ENCODE measurements at places on chromosomes 3 and 15. TPM values are rescaled to one million over a fixed set of nuclear protein-coding genes. Genes with fewer than 3 reads are reported as not detected.

The CHRD gene
- 20.3 TPM for total RNA-seq

The DLEC1 gene
- 2.0 TPM for total RNA-seq

The VIPR1 gene
- total RNA-seq, result 25.2 TPM

The ERC2 gene
- total RNA-seq, result 1.3 TPM

The SEMA3F gene
- 7.7 TPM for total RNA-seq

The SSUH2 gene
- not detected for total RNA-seq

The BCL6 gene
- total RNA-seq, result 283 TPM

- no peak for DNase-seq
These were observed 46.5 kb downstream of the TP63 start for GRCh38 chr3:189677667-189678066.

- no peak for DNase-seq
These were observed 116.7 kb downstream of the XXYLT1 start for GRCh38 chr3:195154111-195154791.

- DNase-seq, result peak; percentile 45
These were observed 60.0 kb downstream of the PIK3CB start for GRCh38 chr3:138774529-138775253.

DNA sequence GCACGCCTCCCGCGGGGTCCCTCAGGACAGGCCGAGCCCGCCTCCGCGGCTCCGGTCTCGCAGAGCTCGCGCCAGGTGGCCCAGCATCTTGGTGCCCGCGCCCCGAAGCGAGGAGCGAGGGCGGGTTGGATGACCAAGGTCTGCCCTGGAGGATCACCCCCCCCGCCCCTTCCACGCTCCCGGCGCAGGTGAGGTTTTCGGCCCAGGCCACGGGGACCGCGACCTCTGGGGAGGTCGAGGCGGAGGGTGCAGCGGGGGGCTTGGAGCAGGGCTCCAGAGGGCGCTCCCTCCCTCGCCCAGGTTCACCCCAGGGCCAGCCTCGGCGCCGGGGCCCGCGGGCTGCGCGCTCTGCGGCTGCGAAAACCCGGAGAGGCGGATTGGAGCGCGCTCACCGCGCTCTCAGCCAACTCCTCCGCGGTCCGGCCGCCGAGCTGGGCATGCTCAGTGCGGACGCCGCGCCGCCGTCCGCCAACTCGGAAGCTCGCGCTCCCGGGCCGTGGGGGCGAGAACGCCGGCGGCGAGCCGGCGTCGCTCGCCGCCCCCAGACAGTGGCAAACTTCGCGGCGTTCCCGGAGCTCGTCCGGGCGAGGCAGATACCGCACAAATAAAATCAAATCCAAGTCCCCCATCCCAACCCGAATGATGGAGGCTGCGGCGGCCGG lies at the start of gene MED12L:
MED12L (plus strand) TSS at position 438 of the 662 bp plus-strand sequence. CDS start 1,263 bp downstream, outside the sequence.
- DNase-seq, result no peak

GRCh38 chr3:66149269-66149668 lies 71.5 kb upstream of the SLC25A26 start:
- no peak for DNase-seq

- no peak for DNase-seq
These were observed 122.6 kb downstream of the CADM2 start for GRCh38 chr3:85081191-85081906.

- no peak for DNase-seq
These were observed 23.4 kb downstream of the RAB5A start for GRCh38 chr3:19970327-19970726.

- no peak for DNase-seq
These were observed 21.5 kb downstream of the PTPRG start for GRCh38 chr3:61582846-61583245.

All from breast epithelium (tissue), 4 donors.